ENCODE measurements at places on chromosomes 3 and 15. TPM values are rescaled to one million over a fixed set of nuclear protein-coding genes. Genes with fewer than 3 reads are reported as not detected.

Gene TTC14
- total RNA-seq = 66.2 TPM

Gene DNAJA4
- 30.9 TPM for total RNA-seq

Gene PLA2G4F
- not detected for total RNA-seq

Gene GPR87
- total RNA-seq = not detected

GRCh38 chr15:67043939-67044771 is 21.2 kb upstream of the SMAD3 start:
- no peak for DNase-seq
- peaks cover 2% of the 10 kb centered on the region for H3K36me3 ChIP-seq
- no peak overlapping the region for H3K27ac ChIP-seq
- H3K27me3 ChIP-seq = no peaks in the 10 kb centered on the region

DNA sequence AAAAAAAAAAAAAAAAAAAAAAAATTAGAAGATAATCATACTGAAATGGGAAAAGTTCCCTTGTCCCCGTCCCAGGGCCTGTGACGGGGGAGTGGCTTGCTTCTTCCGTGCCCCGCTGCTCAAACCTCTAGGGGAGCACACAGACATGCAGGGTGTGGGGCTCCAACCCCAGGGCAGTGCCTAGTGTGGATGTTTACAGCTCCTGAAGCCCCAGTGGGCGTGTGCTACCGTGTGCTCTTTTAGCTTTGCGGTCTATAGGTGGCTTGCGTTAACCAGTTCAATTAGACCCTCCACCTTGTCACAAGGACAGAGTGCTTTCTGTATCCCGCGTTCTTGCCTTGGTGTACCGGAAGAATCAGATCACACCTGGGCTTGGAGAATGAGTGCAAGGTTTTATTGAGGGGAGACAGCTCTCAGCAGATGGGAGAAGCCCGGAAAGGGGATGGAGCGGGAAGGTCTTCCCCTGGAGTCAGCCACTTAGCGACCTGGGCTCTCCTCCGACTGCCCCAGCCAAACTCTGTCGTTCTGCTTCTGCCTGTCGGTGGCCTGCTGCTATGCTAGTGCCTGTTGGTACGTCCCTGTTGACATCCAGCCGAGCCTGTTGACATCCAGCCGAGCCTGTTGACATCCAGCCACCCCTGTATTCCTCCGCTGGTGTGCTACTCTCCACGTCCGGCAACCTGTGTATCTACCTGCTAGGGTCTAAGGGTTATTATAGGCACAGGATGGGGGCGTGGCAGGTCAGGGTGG is 569.8 kb downstream of the VGLL3 start:
- no peaks in the 10 kb centered on the region for H3K27me3 ChIP-seq
- no peak for DNase-seq
- no peak overlapping the region for H3K4me3 ChIP-seq
- H3K27ac ChIP-seq = no peak overlapping the region
- no peaks in the 10 kb centered on the region for H3K4me1 ChIP-seq

- no peak overlapping the region for H3K27ac ChIP-seq
- peaks cover 30% of the 10 kb centered on the region for H3K4me1 ChIP-seq
- no peak overlapping the region for H3K4me3 ChIP-seq
- H3K36me3 ChIP-seq = peaks cover 32% of the 10 kb centered on the region
- no peak for DNase-seq
Measured at GRCh38 chr15:91456251-91456718, 356.2 kb downstream of the SV2B start.
